Activated T-cell treated with anti-CD3 and anti-CD28 coated beads, Interleukin-2, amount 50 U/mL, for 1 hour (primary cell): ENCODE measurements at places on chromosomes 5 and 9.

DNA sequence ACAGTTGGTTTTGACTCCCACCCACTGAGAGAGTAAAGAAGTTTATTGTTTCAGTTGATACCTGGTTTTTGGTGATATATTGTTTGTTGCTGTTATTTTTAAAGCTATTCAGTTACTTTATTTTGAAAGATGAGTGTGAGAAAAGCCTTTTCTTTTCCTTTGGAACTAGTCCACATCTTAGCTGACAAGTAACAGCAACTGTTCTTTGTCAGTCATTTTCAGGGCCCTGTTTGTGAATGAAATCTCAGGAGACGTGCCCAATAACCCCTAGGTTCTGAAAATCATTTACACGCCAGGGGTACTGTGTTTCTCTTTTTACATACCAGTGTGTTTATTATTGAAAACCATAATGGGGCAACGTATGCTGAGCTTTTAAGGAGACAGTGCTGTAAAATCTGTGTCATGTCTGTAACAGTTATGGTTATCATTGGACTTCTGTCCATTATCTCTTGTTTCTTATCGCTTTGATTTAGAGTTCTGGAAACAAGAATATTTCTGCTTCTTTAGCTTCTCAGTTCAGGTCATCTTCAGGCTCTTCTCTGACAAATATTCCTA, 75.0 kb downstream of the LIX1 start:
- DNase-seq, result no peak

- DNase-seq, result no peak
Observed at GRCh38 chr9:86659413-86660046, 287.8 kb downstream of the GAS1 start.

DNA sequence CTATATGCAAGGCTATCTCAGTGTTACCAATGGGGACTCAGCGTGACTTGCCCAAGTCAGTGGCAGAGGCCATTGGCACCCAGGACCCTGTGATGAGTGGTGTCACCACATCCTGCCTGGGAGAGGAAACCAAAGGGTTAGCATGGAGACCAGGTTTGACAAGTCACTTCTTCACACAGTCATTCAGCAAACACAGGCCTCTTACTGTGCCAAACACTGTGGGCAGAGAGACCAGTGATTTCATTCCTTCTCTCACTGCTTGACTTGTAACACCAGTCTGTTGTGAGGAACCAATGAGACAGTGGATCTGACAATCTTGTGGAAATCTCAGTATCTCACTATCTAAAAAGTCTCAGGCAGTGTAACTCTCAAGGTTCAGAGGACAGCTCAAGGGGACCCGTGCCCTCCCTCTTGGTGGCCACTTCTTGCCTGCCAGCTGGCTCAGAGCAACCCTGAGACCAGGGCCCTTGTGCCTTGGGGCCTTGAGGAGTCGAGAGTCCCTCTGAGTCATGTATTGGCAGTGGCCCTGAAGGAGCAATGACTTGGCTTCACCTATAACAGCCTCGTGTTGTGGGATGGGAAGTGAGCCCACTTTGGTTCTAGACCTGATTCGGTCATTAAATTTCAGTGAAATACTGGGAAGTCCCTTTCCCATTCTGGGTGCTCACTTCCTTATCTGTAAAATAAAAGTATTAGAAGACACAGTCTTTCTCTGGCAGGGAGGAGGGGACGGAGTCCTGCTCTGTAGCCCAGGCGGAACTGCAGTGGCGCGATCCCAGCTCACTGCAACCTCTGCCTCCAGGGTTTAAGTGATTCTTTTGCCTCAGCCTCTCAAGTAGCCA, 1.6 kb downstream of the FABP6 start:
- DNase-seq, result no peak

GRCh38 chr9:26995810-26996209, 9.7 kb downstream of the LRRC19 start:
- DNase-seq, result no peak

GRCh38 chr5:1420211-1421195, 24.7 kb downstream of the SLC6A3 start:
- DNase-seq, result peak; percentile 2

DNA sequence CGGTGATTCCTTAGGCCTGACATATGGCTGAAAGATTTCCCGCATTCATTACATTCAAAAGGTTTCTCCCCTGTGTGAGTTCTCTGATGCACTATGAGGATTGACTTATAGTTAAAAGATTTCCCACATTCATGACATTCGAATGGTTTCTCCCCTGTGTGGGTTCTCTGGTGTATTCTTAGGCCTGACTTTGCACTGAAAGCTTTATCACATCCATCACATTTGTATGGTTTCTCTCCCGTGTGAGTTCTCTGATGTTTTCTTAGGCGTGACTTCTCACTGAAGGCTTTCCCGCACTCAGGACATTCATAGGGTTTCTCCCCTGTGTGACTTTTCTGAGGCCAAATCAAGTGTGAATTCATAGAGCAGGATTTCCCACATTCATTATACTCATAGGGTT, 35.8 kb downstream of the ZNF782 start:
- DNase-seq, result no peak

- DNase-seq, result no peak
Observed at GRCh38 chr5:42715785-42716184, 40.8 kb upstream of the CCDC152 start.

DNA sequence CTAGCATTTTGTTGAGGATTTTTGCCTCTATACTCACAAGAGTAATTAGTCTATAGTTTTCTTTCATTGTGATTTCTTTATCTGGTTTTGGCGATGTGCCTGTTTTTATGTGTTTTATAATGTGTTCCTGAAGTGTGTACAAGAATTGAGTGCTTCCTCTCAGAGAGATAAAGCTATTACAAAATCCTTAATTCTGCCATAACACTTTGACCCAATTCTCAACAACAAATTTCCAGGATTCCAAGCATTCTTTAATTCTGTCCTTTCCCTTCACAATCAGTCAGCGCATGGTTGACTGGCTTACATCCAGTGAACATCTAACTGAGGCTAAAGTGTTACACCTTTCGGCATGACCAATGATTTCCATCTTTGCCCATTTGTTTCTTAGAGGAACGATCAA, 282.9 kb upstream of the MVB12B start:
- DNase-seq, result no peak

DNA sequence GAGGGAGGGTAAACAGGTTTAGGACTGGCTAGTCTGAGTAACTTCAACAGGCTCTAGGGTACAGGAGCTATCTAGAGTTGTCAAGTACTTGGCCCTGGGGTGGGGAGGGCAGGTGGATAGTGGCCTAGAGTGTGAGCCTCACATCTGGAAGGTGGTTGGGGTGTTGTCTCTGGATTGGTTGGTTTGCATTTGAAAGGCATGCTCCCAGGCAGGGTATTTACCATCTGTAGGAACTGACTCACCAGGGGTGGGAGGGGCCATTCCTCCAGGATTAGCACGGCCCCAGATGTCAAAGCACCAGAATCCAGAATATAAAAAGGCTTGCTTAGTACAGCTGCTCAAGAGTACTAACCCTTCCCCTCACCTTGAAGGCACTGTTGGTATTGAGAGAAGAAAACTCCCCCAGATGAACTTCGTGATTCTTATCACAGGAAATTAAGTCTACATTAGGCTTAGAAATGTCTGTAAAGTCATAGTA, 193.3 kb downstream of the NTRK2 start:
- no peak for DNase-seq

DNA sequence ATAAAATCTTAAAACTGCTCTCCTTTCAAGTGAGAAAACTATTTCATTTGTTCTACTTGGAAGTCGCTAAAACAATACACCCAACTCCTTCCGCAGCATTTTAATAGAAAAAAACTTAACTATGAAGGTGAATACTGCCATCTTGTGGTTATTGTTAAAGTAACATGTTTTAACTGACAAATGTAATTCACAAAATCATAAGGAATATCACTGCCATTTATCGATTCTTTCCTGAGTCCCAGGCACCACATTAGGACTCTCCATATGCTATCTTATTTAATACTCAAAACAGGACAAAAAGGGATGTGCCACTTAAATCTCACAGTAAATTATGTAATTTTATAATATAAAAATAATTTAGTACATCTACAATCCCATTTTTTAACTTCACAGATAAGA, 130.5 kb upstream of the ITGA1 start:
- DNase-seq, result no peak
